Renal cortical epithelial cell (primary cell): ENCODE measurements at places on chromosomes 13 and 19.

DNA sequence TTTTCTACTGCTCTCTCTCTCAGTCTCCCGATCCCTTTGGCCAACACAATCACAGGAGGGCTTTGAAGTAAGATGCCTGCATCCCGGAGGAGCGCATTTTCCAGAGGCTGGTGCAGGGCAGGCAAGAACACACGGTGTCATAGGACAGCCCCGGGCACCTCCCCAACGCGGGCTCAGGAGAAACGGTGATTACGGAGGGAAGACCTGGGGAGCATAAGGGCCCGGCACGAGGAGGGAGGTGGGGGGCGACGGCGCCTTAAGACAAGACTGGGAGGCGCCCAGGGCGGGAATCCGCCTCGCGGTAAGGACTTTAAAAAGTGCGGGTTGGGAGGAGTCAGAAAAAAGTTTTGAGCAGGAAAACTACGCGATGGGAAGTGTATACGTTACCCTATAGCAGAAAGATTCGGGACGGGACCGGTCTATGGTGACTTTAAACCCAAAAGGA, 18.7 kb upstream of the ZNF888 start:
- no peak for DNase-seq

- no peak for DNase-seq
These were observed 558 bp downstream of the MZT1 start for GRCh38 chr13:72726726-72727416.

- DNase-seq = no peak
These were observed 43.7 kb upstream of the F7 start for GRCh38 chr13:113061796-113062425.

GRCh38 chr13:47069133-47069532, 172.3 kb upstream of the HTR2A start:
- DNase-seq = no peak

GRCh38 chr19:46772170-46773017, 16.0 kb downstream of the SLC1A5 start:
- no peak for DNase-seq

DNA sequence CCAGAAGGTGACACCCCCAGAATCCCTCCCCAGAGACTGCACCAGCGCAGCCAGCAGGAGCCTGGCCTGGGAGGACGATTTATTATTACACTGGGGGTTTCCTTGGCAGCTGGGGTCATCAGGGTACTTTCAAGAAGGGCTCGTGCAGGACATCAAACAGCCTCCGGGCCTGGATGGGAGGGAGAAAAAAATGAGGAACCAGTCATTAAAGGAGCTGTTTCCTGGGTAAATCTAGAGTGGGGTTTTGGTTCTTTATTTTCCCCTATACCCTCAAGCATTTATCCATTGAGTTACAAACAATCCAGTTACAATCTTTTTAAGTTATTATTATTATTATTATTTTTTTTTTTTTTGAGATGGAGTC, 3.1 kb downstream of the POLR1G start:
- no peak for DNase-seq

GRCh38 chr13:100913143-100913542, 238.5 kb upstream of the TMTC4 start:
- DNase-seq = no peak

GRCh38 chr19:46731584-46731983, 14.3 kb upstream of the FKRP start:
- no peak for DNase-seq

GRCh38 chr19:29389495-29389894, 136.3 kb upstream of the VSTM2B start:
- DNase-seq = no peak

- no peak for DNase-seq
These were observed 17.9 kb downstream of the SLC25A42 start for GRCh38 chr19:19081642-19082151.

DNA sequence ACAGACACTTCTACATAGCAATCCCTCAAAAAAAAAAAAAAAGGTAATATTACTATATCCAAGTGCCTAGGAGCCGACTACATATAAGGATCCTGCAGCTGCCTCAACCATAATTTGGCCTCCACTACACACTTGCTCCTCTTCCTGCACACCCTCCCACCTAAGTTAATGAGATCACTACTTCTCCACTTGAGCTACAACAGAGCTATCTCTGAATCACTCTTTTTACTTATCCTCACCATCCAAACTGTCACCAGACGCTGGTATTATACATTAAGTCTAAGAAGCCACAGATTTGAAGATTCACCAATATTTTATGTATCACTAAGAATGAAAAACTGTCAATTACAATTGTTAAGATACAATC, 8.3 kb downstream of the OBI1 start:
- DNase-seq = no peak

GRCh38 chr13:51953347-51954195, 57.7 kb downstream of the ATP7B start:
- no peak for DNase-seq

DNA sequence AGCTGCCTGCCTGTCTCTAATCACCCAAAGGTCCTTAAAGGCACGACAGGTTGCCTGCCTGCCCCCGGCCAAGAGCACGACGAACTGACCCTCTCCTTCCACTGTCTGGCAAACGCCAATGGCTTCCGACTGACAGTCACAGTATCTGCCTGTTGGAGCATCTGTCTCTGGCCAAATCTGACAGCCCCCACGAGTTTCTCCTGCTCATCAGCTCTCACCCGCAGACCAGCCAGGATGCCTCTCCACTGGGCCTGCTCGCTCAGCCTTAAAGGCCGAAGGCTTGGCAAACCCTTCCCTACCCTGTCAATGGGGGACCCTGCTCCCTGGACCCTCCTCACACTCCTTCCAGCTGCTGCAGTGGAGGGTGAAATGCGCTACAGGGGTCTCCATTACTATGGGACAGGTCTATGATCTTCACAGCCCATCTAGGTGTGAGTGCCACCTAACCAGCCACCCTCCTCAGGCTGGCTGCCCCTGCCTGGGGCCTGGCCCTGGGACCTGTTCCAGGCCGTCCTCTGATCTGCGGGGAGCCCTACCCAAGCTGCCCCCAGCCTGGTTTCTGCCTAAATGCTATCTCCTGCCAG, 932 bp downstream of the FAM83E start:
- no peak for DNase-seq

GRCh38 chr19:46715620-46715974, 1.3 kb downstream of the PRKD2 start:
- no peak for DNase-seq

- DNase-seq = no peak
These were observed 26.1 kb downstream of the ATP11A start for GRCh38 chr13:112715715-112716460.
